ENCODE measurements at places on chromosomes 1 and 21.

GRCh38 chr21:31184459-31184858, 146.2 kb upstream of the KRTAP19-8 start:
- DNase-seq = peak; percentile 28

DNA sequence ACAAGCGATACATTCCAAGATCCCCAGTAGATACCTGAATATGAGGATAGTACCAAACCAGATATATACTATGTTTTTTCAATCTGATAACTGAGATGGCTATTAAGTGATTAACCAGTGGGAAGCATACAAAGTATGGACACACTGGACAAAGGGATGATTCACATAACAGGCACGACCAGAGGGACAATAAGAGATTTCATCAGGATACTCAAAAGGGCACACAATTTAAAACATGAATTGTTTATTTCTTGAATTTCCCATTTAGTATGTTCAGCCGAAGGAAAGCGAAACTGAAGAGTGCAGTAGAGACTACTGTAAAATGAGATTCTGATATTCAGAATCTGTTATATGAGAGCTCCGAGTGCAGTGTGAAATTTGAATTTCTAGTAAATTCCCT, 10.6 kb downstream of the ZZZ3 start:
- DNase-seq = peak; percentile 22

GRCh38 chr1:153583976-153584375, 18.3 kb upstream of the S100A2 start:
- no peak for DNase-seq

DNA sequence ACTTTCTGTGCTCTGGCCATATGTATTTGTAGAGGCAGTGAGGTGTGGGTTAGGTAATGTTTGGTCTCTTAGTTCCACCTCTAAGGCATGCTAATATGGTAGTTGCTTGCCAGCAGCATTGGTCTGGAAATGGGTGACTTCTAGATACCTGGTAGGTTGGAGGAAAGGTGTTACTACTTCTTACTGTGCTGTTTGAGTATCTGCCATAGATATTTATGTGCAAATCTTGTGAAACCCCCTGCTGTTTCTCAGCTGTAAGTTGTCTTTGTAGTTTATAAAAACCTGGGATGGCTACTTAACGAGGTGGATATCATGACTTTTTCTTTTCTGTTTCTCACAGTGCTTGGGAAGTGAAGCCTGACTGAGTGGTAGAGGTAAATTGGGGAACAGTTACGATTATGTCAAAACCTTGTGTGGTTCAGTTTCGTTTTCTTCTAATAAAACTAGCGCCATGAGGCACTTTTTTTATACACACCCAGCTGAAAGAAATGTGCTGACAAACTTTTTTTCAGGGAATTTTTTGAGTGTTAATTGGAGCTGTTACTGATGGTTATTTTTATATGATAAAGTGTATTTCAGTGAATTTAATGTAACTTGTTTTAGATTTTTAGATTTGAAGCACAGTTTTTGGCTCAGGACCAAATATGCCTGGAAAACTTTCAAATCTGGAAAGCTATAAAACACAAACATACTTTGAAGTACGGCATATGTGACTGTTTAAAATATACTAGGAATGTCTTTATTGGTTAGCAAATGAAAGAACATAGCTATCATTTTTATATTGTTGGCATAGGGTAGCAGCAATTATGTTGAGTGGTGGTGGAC, 42.1 kb downstream of the CAMSAP2 start:
- no peak for DNase-seq

GRCh38 chr1:38990386-38990737, 714 bp upstream of the AKIRIN1 start:
- DNase-seq = no peak

GRCh38 chr1:230784163-230784562, 37.0 kb downstream of the CAPN9 start:
- no peak for DNase-seq

Measured in T-helper 2 cell (primary cell).